Activated CD4-positive, alpha-beta memory T cell treated with anti-CD3 and anti-CD28 coated beads for 36 hours (primary cell): ENCODE measurements at places on chromosomes 7 and 10. TPM values are rescaled to one million over a fixed set of nuclear protein-coding genes. Genes with fewer than 3 reads are reported as not detected.
A peak's percentile ranks its signal among the peaks of the same experiment; 100 is the strongest.

- DNase-seq: no peak
- no peaks in the 10 kb centered on the region for H3K27me3 ChIP-seq
- H3K36me3 ChIP-seq: peaks cover 15% of the 10 kb centered on the region
- peaks cover 35% of the 10 kb centered on the region for H3K4me1 ChIP-seq
- peak overlapping the region; percentile 90 for H3K4me3 ChIP-seq
- peak overlapping the region; percentile 95 for H3K27ac ChIP-seq
These were observed 1.9 kb upstream of the ARID5B start for GRCh38 chr10:61899663-61899996.

- peaks cover 8% of the 10 kb centered on the region for H3K4me1 ChIP-seq
- peaks cover 12% of the 10 kb centered on the region for H3K36me3 ChIP-seq
- H3K4me3 ChIP-seq: no peak overlapping the region
- H3K27ac ChIP-seq: no peak overlapping the region
- no peak for DNase-seq
- H3K27me3 ChIP-seq: no peaks in the 10 kb centered on the region
These were observed 73.2 kb downstream of the VCL start for GRCh38 chr10:74071157-74071556.

- peaks cover 8% of the 10 kb centered on the region for H3K27me3 ChIP-seq
- H3K27ac ChIP-seq: no peak overlapping the region
- no peak overlapping the region for H3K4me3 ChIP-seq
- no peaks in the 10 kb centered on the region for H3K4me1 ChIP-seq
These were observed 56.2 kb downstream of the TACC2 start for GRCh38 chr10:122045212-122045611.

DNA sequence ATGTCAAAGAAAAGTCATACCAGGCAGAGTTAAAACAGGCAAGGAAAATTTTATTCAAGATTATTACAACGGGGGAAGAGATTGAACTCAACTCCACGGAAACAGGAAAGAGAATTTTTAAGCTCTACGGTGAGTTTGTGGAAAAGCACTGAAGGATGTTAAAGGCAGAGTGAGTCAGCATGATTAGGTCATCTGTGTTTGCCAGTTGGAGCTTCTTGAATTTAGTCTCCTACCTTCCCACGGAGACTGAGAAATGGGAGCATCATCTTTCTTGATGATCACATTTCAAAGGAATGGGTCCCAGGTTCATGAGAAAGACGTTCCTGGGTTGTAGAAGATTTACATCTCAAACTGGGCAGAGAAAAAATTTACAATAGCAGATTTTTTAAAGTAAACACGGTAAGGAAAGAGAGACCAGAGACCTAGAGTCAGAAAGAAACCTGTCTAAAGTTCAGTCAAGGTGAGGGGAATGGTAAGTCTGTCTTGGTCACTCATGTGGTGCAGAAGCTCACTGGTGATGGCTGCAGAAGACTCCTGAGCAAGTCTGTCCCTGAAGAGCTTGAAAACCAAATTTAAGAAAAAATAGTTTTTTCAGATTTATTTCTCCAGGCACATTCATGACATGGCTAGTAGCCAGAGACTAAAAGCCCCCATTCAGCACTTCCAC lies 516.9 kb upstream of the LRRN3 start:
- DNase-seq: no peak
- no peak overlapping the region for H3K4me3 ChIP-seq
- H3K4me1 ChIP-seq: no peaks in the 10 kb centered on the region
- no peak overlapping the region for H3K27ac ChIP-seq
- H3K27me3 ChIP-seq: no peaks in the 10 kb centered on the region
- no peaks in the 10 kb centered on the region for H3K36me3 ChIP-seq

GRCh38 chr10:101888251-101888949 lies 44.8 kb upstream of the KCNIP2 start:
- H3K27ac ChIP-seq: no peak overlapping the region
- peaks cover 7% of the 10 kb centered on the region for H3K36me3 ChIP-seq
- DNase-seq: no peak
- H3K4me3 ChIP-seq: no peak overlapping the region
- no peaks in the 10 kb centered on the region for H3K27me3 ChIP-seq

DNA sequence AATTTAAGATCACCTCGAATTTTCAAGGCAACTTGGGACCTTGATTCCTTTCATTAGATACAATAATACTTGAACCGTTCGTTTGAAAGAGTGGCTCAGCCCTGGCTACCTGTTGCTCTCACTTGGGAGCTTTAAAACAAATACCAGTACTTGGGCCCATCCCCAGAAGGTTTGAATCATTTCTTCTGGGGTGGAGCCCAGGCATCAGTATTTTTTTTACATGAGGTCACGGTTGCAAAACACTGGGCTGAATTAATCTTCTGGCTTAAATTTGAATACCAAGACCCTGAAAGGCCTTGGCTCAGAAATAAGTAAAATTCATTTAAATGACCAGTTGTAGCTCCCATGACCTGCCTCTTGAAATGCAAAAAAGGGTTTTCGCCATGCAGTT lies 214.9 kb downstream of the CREB5 start:
- H3K4me3 ChIP-seq: no peak overlapping the region
- no peaks in the 10 kb centered on the region for H3K4me1 ChIP-seq
- no peaks in the 10 kb centered on the region for H3K36me3 ChIP-seq
- H3K27me3 ChIP-seq: peaks cover 5% of the 10 kb centered on the region
- H3K27ac ChIP-seq: no peak overlapping the region
- no peak for DNase-seq

The PCGF6 gene
- total RNA-seq: 12.4 TPM

The ADCY1 gene
- total RNA-seq: 0.58 TPM

The FAM180A gene
- not detected for total RNA-seq

The PON3 gene
- not detected for total RNA-seq

The DOCK1 gene
- total RNA-seq: 0.22 TPM

The LEP gene
- total RNA-seq: not detected

The C10orf105 gene
- 0.76 TPM for total RNA-seq

The ZNF92 gene
- 12.9 TPM for total RNA-seq

The LMOD2 gene
- total RNA-seq: not detected

The CYP2E1 gene
- 0.46 TPM for total RNA-seq

The CCZ1 gene
- total RNA-seq: 110 TPM

The ZNF503 gene
- total RNA-seq: 0.56 TPM

The FAM13C gene
- not detected for total RNA-seq

The CC2D2B gene
- total RNA-seq: 0.15 TPM
